Spinal cord (tissue), 10 donors: ENCODE measurements at places on chromosomes 3 and 15.

GRCh38 chr3:10993729-10994065 is 1.1 kb downstream of the SLC6A1 start:
- DNase-seq = no peak

DNA sequence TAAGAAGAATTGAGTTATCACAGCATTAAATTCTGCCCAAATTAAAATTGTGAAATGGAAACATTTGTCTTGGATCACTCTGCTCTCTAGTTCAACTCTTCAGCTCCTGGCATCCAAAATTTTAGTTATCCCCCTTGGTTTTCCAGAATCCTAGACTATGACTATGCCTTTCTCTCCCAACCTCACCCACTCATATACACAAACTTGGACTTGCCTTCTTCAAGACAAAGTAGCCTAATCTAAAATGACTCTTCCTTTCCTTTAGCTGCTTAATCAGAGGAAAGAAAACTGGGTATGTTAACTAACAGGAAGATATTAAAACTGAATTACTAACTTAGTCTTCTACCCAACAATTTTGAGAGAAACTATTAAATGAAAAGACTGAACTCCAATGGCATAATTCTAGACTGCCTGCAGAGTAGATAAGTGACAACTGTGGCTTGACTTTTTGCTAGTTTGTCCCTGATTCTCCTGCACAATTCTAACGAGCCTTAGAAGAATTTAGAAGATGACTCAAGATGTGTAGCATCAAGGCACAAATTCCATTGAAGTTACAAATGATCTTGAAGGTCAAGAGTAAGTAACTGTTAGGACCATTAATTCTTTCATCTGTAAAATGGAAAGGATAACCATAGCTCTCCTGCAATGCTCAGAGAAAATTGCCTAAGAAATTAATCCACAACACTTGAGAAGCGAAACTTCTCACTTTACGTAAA is 5.2 kb upstream of the GOLIM4 start:
- DNase-seq = no peak

- DNase-seq = no peak
Measured at GRCh38 chr15:58726867-58727266, 22.6 kb downstream of the ADAM10 start.

- DNase-seq = no peak
Measured at GRCh38 chr3:177673112-177673914, 476.0 kb upstream of the TBL1XR1 start.

DNA sequence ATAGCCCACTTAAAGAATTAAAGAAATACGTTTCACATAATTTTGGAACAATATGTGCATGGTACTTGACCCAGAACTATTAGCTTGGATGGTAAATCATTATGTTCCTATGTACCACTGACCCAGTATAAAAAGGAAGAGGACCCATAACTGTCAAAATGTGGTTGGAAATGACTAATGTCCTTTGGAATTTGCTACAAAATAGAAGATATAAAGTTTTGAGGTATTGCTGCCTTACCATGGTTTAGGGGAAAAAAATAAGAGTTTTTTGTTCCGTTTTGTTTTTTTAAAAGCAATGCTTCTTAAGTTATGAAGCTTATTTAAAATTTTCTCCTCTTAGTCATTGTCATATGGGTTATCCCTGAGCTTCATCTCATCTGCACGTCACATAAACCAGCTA is 15.8 kb upstream of the TFDP2 start:
- DNase-seq = no peak

DNA sequence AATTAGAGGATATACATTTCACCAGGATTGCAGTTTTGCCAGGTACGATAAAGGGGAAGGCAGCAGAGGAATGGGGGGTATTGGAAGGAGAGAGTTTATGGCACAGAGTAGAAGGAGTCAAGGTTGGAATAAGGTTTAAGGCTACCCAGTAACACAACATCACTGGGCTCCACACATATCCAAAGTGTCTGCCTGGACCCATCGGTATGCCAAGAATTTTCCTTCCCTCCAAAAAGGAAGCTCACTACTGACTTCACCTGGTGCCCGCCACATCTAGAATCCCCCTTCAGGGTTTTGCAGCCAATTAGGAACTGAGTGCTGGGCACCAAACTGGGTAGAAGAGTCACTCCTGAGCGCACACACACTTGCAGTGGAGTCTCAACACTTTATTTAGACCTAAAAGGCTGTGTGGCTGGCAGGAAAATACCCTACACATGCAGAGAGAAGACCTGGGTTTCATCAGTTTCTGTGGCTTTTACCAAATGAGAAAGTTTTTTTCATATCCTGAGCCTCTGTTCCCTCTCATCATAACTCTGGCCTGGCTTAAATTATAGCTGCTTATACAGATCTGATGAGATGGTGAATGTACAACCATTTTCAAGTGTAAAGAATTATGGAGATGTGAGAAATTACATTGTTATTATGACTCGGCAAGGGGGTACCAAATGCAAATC is 190.8 kb upstream of the LPP start:
- DNase-seq = no peak

- DNase-seq = no peak
Measured at GRCh38 chr15:83016906-83017305, 5.5 kb upstream of the C15orf40 start.

DNA sequence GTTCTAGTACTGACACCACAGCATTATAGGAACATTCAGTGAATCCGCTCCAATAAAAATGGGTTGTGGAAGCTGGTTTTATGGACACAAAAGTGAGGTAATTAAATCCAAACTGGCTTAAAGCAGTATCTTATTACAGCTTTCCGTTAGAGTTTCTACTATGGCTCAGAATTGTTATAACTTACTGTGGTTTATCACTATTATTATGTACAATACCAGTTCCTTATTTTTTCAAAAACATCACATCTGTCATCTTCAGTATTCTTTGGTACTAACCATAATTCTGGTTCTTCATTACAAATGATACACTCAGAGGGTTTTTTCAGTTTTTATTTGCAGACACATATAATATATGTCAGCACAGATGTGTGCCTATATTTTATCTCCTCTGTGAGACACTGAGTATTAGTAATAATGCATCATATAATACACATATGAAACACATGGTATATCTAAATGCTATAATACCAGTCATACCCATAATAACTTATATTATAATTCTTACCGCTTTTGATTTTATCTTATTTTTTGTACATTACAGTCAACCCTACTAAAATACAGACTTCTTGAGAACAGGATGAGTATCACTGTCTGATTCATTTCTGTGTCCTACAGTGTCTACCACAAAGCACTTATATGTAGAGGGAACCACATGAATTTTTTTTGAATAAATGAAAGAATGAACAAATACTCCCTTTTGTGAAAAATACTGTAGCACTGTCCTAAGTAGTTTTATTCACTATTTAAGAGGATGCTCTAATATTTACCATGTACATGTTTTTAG is 39.0 kb downstream of the CMSS1 start:
- DNase-seq = no peak

- DNase-seq = no peak
Measured at GRCh38 chr3:84755860-84756259, 202.9 kb upstream of the CADM2 start.

GRCh38 chr15:58352026-58352929 is 79.5 kb upstream of the LIPC start:
- DNase-seq = no peak

- no peak for DNase-seq
Measured at GRCh38 chr3:185330644-185331043, 32.3 kb upstream of the MAP3K13 start.

- no peak for DNase-seq
Measured at GRCh38 chr3:161793194-161793930, 296.8 kb downstream of the OTOL1 start.

- DNase-seq = no peak
Measured at GRCh38 chr3:106349191-106349881, 480.5 kb upstream of the CBLB start.

GRCh38 chr15:47887241-47887800 is 170.0 kb downstream of the SEMA6D start:
- no peak for DNase-seq

DNA sequence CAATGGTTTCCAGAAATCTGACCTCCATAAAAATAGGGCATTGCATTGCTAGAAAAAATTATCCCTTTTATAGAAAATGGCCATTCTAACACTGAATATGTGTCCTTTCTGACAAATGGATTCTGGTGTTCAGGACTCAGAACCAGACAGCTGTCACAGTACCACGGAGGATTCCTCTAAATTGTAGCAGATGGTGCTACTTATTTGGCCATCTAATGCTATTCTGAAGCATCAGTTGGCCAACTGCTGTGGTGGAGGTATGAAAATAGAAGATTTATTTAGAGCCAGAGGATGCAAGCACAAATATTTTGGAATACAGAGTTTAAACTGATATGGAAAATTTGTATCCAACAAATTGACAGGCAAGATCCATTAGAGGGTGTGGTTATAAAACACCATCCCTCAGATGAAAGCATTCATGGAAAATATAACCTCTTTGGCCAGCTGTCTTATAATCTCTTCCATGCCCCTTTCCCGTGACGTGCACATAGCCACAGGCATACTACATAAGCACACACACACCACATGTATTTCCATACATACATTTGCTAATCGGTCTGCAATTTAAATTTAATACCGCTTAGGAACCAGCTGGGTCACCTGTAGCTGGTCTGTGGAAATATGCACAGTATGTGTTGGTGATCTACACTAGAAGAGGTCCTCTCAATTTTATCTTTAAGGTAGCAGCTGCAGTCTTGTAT is 302.7 kb upstream of the KCNMB2 start:
- no peak for DNase-seq

GRCh38 chr3:29065211-29065785 is 215.6 kb upstream of the RBMS3 start:
- peak; percentile 74 for DNase-seq

DNA sequence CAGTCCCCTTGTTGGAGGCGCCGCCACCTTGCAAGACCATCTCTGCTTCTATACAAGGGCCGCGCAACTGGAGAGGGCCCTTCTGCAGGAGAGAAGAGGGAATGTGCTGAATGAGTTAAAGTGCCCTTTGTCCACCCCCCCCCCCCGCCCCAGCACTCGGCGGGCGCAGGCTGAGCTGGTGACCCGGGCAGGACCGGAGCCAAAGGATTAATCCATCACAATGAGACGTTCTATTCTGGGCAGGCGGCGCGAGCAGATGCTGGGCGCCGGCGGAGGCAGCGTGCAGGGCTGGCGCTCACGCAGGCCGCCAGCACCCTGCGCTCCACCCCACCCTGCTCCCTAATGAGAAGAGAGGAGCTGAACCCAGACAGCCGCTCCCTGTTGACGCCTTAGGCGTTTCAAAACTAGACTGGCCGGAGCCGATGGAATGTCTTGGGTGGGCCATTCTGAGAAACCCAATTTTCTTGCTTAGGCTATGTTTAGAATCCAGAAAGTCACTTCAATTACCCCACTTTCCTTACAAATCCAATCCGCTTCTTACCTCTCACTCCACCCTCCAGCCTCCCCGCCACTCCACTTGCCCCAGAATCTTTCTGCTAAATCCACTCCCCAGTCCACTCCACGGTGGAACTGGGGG is 32.9 kb downstream of the GJD2 start:
- DNase-seq = peak; percentile 82
